ENCODE measurements at places on chromosomes 11 and 22. TPM values are rescaled to one million over a fixed set of nuclear protein-coding genes. Genes with fewer than 3 reads are reported as not detected.

C11orf86 gene
- not detected for total RNA-seq

FAM181B gene
- 0.42 TPM for total RNA-seq

GRCh38 chr11:121437018-121437685, 15.0 kb upstream of the SORL1 start:
- DNase-seq, result no peak

DNA sequence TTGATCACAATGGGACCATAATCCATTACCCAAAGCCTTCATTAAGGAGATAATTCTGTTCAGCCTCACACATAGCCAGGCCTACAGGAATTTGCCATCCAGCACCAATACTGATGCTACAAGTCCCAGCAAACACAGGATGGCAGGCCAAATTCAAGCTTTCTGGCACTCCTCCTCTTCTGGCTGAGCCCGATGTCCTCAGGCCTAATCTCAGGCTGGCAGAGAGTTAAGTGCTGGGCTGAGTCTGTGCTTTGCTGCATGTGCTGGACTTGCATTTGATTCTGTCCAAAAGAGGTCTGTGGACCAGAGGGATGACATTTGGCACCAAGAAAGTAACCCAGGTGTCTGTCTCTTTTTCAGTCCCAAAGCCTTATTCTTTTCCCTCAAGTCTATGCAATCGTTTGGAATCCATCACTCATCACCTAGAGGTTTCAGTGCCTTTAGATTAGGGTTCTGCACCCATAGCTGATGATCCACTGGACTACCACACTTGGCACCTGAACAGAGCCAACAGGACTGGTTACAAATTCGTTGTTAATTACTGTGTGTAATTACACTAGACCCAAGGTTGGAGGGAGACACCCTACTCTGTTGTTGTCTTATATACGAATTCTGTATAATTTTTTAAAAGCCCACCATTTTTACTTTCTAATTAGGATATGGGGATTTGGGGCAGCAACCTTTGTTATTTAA, 19.4 kb upstream of the LIN7C start:
- no peak for DNase-seq

DNA sequence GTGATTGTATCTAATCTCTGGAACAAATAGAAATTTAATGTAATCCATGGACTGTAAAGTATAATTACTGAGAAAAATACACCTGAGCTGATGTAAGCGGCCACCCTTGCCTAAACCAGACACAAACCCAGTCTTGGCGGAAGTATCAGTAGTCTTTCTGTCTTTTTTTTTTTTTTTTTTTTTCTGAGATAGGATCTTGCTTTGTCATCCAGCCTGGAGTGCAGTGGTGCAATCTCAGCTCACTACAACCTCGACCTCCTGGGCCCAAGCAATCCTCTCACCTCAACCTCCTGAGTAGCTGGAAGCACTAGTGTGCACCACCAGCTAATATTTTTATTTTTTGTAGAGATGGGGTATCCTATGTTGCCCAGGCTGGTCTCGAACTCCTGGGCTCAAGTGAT, 5.5 kb upstream of the CXCR5 start:
- DNase-seq, result no peak

DNA sequence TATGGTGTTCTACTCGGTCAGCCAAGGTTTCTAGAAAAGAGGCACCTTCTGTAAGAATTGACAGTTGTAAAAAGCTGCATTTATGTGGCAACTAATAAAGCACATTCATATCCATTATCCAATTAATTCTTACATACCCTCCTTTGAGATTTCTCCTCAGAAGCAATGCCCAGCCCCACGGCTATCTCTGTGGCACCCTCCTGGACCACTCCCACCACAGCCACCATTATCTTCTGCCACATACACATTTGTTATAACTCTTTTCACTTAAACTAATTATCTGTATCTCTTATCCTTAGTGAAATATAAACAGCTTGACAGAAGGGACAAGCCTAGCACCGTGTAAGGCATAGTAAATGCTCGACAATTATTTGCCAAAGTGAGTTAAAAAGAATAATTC, 48.5 kb downstream of the PAK1 start:
- no peak for DNase-seq

GRCh38 chr11:120807414-120808150, 216.3 kb upstream of the TBCEL start:
- no peak for DNase-seq

DNA sequence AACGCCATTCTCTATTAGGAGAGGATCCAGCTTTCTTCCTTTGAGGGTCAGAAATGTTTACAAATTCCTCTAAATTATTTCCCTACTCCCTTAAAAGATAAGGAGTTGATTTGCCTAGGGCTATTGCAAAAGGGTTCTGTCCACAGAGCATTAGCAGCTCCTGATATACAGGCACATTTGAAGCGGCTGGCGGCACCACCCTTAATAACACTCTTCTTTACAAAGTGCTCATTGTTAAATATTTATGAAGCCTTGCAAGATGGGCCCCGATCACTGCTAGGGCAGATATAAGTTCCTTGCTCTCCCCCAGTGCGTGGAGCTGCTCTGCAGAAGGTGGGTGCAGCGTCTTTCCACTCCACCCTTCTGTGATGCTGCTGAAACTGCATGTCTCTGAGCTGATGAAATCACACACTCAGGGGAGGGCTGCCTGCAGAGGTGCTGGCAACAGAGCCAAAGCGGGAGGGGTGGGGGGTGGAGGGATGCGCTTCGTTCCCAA, 116.7 kb upstream of the NTM start:
- no peak for DNase-seq

GRCh38 chr11:21396342-21397008, 727.1 kb downstream of the NELL1 start:
- DNase-seq, result no peak
